Mucosa of descending colon (tissue), 3 donors: ENCODE measurements at places on chromosomes 6 and 20. TPM values are rescaled to one million over a fixed set of nuclear protein-coding genes. Genes with fewer than 3 reads are reported as not detected.
A peak's percentile ranks its signal among the peaks of the same experiment; 100 is the strongest.

Gene ESF1
- total RNA-seq = 10.0 TPM

DNA sequence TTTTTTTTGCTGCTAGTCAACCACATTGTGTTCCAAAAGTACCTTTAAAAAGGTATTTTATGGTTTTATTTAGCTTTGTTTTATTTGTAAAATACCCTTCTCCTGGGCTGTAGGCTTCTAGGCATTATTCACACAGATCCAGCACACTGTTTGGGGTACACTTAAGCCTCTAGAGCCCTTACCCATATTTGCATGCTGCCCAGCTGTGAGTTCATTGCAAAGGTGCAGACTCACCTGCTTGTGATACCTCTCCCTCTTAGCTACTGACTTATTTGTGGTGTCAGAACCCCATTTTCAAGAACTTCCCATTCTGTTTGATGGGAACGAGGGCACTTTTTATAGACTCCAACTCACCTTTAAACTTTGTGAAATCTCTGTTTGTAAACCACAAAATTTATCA lies 69.8 kb downstream of the RIN2 start:
- no peak for DNase-seq

GRCh38 chr6:75333676-75334200 lies 49.1 kb upstream of the TMEM30A start:
- no peak for DNase-seq

DNA sequence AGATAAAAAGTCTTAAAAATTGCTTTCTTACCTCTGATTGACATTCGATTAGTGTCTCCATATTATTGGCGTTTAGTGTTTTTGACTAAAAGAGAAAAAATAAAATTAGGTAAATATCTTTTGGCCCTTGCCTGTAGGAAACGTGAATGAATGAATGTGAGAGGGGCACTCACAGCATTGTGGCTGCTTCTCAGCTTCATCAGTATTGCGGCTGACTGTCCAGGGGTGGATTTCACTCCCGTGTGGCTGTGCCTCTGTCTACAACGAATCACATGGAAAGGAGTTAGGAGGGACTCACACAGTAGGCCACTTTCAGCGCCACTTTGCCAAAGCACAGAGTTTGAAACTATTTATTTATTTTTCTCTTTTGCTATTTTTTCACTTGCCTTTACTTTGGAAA lies 844 bp downstream of the TAGAP start:
- DNase-seq = no peak

Gene TRIM38
- 15.8 TPM for total RNA-seq

DNA sequence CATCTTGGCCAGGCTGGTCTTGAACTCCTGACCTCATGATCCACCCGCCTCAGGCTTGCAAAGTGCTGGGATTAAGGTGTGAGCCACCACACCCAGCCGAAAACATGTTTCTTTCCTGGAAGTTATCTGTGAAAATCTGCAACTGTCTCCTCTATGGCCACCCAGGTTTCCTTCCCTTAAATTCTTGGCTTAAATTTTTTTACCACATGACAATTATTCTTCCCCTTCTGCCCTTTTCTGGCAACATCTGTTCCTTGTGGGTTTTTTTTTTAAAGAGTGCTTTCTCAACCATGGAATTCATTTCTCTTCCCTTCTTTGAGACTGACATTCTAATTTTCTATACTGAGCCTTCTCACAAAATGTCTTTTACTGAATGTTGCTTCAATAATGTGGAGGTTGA lies 59.6 kb downstream of the DOK5 start:
- DNase-seq = no peak

GRCh38 chr6:90650041-90650940 lies 63.4 kb upstream of the MAP3K7 start:
- DNase-seq = no peak

GRCh38 chr6:52063584-52064344 lies 23.6 kb downstream of the PKHD1 start:
- DNase-seq = peak; percentile 69

DNA sequence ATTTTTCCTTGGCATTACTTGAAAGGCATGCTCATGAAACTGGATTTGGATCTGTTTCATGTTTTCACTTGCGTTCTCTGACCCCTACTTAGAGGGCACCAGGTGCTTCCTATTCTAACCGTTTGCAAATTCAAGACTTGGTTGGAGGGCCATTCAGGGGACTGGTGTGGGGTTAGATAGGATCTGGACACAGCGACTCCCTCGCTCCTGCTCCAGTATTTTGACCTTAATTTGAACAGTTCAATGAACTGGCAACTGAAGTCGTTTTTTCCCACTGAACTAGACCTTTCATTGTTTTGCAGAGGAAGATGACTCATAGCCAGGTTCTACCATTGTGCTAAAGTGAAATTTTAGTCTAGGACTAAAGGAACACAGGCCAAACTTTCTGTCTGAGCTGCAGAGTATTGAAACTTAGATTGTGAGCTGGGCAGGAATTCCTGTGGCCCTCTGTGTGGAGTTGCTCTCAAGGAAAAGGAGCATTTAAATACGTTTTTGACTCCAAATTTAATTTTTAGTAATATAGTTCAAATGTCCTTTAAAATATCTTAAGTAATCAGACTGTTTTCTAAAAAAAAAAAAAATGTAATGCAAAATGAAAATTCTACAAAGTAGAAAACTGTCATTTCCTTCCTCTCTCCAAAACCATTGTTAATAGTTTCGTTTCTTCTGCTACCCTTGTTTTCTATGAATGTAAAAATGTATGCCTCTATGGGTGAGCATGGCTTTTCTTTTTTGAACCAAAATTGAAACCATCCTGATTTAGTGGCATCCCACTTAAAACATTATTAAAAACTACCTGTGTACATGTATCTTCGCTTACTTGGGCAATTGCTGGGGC lies 64.8 kb downstream of the UTRN start:
- no peak for DNase-seq

DNA sequence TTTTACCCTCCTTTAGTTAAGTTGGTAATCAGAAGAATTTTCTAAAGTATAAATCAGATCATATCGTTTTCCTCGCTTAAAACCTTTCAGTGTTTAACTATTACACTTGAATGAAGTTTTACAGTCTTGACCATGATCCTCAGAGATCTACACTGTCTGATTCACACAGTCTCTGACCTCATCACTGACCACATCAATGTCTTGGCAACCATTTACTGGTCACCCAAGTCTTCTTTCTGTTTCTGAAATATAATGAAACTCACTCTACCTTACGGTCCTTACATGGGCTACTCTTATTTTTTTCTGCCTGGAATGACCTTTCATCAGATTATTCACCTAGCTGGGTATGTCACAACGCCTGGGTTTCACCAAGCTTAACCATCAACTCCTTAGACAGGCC lies 71.4 kb downstream of the ADGB start:
- no peak for DNase-seq

DNA sequence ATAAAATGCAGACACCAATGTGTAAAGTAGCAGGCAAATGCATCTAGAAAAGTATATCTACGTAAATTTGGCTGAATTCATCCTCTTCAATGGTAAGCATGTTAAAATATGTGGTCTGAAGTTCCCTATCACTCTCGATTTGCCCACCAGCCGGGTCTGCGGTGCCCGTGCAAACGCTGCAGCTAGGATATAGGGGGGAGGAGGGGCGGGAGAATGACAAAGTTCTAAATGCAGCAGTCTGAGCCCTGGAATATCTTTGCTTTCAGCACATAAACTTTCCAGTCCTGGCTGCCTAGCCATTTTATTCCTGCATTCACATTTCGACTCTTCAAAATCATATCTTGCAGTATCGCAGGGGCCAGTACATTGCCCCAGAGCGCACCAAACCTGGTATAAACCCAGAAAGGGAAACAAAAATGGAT lies 708 bp downstream of the NRN1 start:
- no peak for DNase-seq

- no peak for DNase-seq
Observed at GRCh38 chr6:121236984-121237383, 97.3 kb downstream of the TBC1D32 start.

DNA sequence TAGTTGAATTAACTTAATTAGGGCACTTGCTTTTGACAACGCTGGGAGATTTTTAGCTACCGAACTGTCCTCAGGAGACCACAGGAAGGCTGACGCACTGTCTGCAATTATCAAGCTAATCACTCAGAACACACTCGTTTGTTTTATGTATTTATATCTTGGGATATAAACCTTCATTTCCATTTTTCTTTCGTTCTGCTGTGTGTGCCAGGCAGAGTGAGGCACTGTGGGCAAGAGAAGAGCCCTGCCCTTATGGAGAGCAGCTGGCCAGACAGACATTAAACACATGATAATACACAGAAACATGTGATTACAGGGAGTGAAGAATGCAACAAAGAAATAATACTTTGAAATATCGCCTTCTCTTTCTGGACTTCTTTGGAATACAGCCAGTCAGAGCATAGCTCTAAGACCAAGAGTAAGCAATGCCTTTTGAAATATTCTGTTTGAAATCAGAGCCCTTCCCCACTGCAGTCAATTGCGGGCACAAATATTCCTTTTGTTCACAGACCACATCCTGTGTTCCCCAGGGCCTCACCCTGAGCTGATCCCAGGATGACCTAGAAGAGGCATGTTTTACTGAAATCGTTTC lies 96.8 kb downstream of the ANKRD60 start:
- DNase-seq = no peak
